ENCODE measurements at places on chromosomes 11 and 22.

DNA sequence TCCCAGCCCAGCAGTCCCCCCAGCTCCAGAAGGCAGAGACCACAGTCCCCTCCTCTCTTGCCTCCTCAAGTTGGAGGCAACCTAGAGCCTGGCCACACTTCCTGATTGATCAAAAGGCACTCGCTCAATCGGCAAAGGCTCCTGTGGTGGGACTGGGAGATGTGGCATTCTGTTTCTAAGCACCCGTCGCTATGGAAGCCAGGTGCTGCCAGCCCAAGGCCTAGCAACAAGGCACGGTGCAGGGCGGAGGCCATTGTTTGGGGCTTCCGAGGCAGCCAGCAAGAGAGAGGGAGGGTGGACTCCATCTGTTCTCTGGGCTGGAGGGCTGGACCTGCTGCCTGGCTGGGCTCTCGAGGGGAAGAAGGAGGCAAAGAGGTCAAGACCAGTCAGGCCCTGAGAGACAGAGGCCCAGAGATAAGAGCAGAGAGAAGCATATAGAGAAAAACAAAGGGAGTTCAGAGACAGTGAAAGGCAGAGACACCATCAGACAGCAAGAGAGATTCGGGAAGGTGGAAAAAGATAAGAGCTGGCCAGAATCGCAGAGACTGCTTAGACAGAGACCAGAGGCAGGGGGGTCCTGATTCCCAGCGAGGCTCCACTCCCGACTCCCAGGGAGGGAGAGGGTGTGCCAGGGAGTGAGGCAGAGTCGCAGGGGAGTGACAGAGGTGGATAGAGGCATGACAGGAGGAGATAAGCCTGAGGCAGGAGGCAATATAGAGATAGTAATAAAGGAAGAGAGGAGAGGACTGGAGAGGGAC, 21.2 kb downstream of the PDE2A start:
- DNase-seq, result peak; percentile 80

- DNase-seq, result no peak
These were observed 4.4 kb downstream of the TMEM258 start for GRCh38 chr11:61787928-61788491.

- no peak for DNase-seq
These were observed 422.1 kb upstream of the FAT3 start for GRCh38 chr11:91802475-91802874.

GRCh38 chr22:49284056-49284784, 543.5 kb downstream of the BRD1 start:
- no peak for DNase-seq

DNA sequence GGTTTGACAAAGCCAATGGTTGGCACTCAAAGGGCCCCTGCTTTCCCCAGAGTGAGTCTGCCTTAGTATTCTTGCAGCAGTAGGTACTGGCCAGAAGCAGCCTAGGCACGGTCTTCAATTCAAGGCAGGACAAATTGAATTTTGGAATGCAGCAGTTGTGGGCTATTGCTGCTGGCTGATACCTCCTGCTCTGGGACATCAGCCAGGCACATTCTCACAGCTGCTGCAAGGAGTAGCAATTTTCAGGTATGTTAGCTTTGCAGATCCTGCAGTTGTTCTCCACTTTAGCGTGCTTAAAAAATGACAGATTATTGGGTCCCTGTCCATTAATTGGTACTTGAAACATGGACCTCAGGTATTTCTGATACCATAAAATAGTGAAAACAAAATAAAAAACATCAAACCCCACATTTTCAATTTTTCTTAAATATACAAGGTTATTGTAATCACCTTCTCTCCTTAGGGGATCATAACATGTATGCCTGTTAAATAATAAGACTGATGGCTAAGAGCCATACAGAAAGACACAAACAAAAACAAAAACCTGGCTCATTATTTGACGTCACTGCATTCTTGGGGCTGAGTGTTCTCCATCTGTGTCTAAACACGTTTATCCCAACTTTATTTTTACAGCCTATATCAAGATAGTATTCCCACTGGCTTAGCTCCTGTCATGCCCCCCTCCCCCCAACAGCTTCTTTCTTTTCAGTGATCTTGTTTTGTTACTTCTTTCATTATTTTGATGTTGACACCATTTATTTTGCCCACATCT, 85.1 kb upstream of the CARD18 start:
- no peak for DNase-seq

DNA sequence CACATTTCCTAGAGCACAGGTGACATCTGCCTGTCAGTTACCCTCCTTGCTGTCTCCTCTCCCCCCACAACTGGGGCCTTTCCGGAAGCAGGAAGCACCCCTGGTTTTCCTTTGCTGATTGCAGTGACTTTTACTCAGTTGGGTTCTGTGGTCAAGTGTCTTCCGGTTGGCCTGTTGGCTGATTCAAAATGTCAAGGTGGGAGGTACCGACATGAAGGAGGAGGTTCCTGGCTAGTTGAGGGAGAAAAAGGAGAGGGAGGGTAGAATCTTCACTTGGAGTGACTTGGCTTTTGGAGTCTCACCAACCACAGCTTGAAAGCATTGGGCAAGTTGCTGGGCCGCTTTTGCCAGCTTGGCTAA, 9.3 kb upstream of the ADAMTS15 start:
- DNase-seq, result no peak

DNA sequence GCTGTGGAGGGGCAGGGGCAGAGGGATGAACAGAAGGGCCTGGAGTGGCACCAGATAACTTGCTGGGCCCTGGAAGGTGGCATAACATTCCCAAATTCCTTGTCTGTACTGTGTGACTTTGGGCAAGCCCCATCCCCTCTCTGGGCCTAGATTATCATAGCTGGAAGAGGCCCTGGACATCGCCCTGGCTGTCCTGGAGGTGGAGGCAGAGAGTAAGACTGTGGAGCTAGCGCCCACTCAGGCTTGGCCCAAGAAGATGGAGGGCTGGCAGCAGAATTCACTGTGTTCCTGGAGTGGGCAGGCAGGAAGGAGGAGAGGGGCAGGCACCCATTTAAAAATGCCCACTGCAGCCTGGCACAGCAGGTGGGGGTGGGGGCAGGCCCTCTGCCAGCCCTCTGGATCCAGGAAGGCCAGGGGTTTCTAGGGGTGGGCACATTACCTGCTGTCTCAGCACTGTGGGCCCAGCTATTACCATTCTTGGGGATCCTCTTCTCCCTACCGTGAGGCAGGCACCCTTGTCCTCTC, 22.6 kb downstream of the ARHGEF17 start:
- no peak for DNase-seq

- DNase-seq, result peak; percentile 39
These were observed 13.2 kb upstream of the MRGPRX2 start for GRCh38 chr11:19073454-19074415.

DNA sequence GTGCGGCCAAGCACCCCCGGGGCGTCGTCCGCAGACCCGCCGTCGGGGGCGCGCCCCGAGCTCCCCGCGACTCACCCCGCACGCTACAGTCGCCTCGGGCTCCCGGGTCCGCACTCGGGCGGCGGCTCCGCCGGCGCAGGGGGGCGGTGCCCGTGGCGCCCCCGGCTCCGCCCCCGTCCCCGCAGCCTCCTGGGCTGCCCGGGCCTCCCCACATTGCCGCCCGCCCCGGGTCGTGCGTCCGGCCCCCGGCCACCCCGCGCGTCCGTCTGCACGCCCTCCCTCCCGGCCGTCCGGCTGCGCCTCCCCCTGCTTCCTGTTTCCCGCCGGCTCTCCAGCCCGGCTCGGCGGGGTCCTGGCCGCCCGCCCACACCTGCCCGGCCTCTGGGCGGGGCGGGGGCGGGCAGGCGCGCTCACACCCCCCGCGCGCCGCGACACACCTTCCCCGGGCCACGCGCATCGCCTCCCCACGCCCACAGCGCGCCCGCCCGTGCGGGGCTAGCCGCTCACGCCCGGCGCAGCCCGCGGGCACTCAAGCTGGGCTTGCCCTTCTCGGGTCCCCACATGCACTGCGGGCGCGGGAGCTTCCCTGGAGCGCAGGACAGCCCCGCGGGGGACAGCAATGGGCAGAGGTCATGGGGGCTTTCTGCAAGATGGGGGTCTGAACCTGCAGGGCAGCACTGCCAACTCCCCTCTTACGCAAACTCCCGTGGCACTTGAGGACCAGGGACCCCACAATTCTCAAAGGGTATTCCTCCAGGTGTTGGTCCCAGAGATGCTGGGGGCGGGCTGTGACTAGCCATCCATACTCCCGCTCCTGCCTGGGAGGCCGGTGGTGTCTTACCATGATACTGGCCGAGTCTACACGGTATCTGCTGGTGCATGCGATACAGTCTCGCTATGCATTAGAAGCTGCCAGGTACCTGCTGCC, at the start of gene CARD10:
Gene CARD10, minus strand, starts transcription at position 148 of the 928 bp plus-strand sequence. CDS start 215 bp downstream, outside the sequence.
- no peak for DNase-seq

GRCh38 chr22:45531441-45532234, 29.0 kb downstream of the FBLN1 start:
- DNase-seq, result no peak

DNA sequence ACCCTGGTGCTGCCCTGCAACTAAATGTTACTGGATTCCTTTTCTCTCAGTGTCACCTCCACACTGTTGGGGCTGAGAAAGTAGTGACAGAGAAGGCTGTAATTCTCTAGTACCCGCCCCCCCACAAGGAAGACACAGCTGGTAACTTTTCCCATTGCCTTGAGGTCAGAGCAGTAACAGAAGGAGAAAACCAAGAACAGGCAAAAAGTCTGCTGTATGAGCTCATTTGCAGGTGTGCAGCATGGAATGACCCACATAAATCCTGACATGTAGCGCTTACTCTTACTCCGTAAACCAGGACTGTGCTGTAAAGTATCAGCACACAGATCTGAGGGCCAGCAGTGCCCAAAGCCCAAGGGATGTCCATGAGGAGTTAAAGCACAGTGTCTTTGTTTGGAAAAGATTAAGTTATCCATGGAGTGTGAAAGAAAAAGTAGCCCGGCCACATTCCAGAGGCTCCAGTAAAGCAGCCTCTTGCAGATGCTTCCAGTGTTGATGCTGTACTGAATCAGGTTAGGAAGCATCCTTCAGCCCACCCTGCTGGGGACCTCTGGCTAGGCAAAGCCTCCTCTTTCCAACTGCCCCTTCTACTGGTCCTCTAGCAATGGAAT, 120.7 kb downstream of the PLEKHA7 start:
- no peak for DNase-seq

GRCh38 chr22:49889071-49889470, 29.2 kb downstream of the ALG12 start:
- DNase-seq, result no peak

DNA sequence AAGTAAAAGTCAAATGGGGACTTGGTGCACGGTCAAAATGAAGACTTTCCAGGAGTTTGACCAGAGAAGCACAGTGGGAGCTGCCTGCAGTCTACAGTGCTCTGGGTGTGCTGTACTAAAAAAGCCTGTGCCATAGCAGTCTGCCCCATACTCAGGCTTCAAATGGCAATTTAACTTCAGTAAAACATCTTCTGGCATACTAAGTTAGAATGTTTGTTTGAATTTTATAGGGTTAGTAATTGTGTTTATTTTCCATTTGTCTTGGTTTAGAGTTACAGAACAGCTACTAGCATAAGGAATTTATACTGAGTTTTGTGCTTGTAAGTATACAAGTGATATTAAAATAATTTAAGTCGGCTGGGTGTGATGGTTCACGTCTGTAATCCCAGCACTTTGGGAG, 29.3 kb upstream of the LIPT2 start:
- no peak for DNase-seq

DNA sequence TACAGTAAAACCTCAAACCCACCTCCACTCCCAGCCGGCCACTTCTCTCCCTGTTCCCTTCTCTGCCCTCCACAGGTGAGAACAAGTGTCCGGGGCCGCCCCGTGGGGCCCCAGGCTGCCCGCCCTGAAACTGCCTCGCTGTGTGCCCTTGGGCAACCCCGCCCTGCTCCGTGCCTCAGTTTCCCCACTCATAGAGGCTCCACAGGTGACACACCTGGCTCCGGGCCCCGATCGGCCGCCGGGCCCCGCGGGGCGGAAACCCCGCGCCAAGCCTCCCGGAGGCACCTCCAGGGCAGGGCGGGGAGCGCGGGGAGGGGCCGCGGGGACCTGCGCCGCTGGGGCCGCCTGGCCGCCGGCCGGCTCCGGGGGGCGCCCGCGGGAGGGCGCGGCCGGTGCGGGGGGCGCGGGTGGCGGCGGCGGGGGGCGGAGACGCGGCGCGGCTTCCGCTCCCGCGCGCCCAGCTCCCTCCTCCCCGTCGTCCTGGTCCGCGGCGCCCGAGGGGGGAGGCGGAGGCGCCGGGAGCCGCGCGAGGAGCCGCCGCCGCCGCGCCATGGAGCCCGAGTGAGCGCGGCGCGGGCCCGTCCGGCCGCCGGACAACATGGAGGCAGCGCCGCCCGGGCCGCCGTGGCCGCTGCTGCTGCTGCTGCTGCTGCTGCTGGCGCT, at the start of gene LRP5:
Gene LRP5, plus strand, starts transcription at position 475 of the 663 bp plus-strand sequence. Its CDS starts 124 bp downstream, at position 599.
- DNase-seq, result peak; percentile 52

- no peak for DNase-seq
These were observed 63.7 kb downstream of the DSCAML1 start for GRCh38 chr11:117733316-117733715.

- DNase-seq, result no peak
These were observed 19.4 kb upstream of the ACCSL start for GRCh38 chr11:44028401-44028800.

DNA sequence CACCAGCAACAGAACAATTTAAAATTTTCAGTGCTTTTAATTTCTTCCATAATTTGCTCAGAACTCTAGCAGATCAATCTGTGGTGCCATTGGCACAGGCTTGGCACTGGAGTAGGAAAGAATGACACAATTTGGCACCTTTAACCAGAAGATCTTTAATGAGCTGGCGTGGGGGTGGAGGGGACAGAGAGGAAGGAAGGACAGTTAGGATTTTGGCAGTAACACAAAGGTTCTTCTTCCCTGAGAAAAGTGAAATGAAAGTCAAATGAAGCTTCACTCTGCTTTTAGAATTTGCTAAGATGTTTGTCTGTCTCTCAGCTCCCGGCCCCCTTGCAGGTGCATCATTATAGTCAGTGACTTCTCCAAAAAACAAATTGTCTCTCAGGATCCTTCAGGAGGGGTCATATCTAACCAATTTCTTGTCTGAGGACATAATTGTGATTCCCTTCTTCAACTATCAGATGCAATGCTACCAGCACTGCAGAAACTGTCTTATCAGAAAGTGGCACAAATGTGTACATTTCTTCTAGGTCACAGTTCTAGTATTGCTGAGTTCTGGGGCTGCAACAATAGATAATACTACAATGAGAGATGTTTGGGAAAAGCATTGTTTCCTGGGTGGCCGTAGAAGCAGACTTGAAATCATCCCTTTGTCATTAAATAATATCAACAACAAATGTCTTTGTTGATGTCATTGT, 66.8 kb downstream of the CSTPP1 start:
- DNase-seq, result no peak

DNA sequence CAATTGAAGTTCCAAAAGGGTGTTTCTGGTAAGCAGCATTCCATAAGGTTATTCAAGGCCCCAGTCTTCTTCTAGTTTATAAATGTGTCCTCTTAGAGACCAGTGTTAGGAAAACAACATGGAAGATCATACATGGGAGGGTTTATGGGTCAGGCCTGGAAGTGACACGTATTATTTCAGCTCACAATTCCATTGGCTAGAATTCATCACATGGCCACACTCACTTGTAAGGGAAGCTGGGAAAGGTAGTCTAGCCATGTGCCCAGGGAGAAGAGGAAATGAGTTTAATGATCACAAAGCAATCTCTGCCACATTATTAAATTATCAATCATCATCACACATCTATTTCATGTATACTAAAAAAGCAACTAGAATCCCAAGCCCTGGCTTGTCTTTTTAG, 181.7 kb upstream of the TBCEL start:
- no peak for DNase-seq
